ENCODE measurements at places on chromosomes 7 and 10.
A peak's percentile ranks its signal among the peaks of the same experiment; 100 is the strongest.

GRCh38 chr7:156600496-156600895, 40.1 kb upstream of the RNF32 start:
- no peak for DNase-seq

DNA sequence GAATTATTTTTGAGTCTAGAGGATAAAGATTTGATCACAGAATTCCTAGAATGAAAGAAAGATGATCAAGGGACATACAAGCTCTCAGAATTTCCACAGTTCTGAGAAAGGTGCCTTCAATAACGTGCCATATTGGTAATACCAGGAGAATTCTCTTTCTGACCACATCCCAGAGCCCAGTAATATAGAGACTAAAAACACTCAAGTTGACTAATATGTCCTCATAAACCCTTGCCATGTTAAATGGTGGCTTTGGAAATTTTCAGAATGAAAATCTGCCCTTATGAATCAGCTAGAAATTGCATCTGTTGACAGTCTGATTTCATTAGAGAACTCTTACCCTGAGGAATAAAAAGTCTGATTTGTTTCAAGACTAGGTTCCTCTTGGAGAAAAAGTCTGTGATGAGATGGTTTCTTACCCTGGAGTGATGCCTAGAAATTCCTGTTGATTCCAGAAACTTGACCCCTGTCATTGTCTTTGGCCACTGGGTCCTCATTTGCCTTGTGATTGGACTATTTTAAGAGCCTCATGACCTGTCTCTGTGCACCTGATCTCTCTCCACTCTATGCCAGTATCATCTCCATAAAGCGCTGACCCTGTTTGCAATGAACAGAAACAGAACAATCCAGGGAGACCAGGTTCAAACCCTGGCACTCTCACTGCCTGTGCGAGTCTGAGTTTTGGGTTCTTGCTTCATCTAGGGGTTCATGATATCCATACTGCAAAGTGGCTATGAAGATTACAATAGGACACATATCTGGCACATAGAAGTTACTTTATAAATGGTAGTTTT, 3.3 kb downstream of the IL2RA start:
- no peak for DNase-seq

DNA sequence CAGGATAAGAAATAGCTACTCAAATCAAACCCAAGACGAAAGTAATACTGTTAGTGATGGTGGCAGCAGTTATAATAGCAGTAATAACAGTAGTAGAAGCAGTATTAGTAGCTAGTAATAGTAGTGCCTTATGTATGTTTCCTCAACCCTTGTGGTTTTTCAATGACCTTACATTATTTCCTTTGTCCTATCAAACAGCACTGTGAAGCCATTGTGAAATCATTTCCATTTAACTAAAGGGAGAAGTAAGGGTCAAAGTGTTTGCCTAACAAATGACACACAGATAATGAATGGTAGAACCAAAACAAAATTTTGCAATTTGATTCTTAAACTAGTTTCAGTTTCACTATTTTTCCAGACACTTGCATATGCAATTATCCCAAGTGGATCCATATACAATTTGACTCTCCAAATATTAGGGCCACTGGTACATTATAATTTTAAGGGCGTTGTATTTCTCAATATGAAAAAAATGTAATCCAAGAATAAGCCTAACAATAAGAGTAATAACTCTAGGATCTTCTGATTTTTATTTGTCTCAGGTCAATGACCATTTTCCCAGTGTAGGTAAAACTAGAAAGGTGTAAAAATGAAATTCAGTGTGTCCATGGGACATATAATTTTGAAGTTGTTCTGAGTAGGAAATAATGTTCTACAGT, 33.7 kb upstream of the TMEM26 start:
- peak; percentile 38 for DNase-seq

GRCh38 chr7:69162931-69163670, 435.2 kb upstream of the AUTS2 start:
- DNase-seq = no peak

DNA sequence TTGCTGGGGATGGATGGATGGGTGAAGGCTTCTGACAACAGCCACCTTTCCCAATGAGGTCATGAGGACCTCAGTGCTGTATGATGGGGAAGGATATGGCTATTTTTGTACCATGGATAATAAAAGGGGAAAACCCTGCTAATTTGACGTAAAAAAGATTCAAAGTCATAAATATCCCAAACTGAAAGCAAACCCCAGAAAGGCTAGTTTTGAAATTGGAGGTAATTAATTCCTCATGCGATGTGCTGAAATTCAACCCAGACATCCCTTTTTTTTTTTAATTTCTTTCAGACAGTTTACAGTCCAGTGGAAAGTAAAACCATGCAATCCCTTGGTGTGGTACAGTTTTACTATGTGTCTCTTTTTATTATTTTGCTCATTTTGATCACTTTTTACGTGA, 254.5 kb upstream of the BMPER start:
- DNase-seq = no peak

GRCh38 chr10:124649214-124649613, 95.0 kb downstream of the FAM53B start:
- no peak for DNase-seq

GRCh38 chr10:120578134-120578533, 121.1 kb downstream of the PLPP4 start:
- no peak for DNase-seq

DNA sequence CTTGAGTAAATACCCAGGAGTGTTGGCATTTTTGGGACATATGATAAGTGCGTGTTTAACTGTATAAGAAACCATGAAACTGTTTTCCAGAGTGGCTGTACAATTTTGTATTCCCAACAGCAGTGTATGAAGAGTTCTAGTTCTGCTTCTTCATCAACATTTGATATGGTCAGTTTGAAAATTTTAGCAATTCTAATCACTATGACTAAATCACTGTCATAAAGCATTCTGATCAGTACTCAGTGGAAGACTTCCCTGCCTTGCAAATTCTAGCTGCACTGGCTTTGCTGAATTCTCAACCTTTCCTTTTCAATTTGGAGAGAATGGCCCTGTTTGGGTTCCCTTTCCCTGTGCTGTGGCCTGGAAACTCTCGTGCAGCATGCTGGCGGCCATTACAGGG, 18.6 kb upstream of the FAM221A start:
- no peak for DNase-seq

GRCh38 chr10:15433850-15434537, 62.9 kb upstream of the FAM171A1 start:
- DNase-seq = peak; percentile 54

GRCh38 chr7:149666360-149666945, 106.9 kb downstream of the ZNF467 start:
- no peak for DNase-seq

GRCh38 chr10:89879121-89879520, 177.7 kb downstream of the KIF20B start:
- no peak for DNase-seq

GRCh38 chr7:74233655-74234285, 20.4 kb downstream of the RFC2 start:
- peak; percentile 83 for DNase-seq

DNA sequence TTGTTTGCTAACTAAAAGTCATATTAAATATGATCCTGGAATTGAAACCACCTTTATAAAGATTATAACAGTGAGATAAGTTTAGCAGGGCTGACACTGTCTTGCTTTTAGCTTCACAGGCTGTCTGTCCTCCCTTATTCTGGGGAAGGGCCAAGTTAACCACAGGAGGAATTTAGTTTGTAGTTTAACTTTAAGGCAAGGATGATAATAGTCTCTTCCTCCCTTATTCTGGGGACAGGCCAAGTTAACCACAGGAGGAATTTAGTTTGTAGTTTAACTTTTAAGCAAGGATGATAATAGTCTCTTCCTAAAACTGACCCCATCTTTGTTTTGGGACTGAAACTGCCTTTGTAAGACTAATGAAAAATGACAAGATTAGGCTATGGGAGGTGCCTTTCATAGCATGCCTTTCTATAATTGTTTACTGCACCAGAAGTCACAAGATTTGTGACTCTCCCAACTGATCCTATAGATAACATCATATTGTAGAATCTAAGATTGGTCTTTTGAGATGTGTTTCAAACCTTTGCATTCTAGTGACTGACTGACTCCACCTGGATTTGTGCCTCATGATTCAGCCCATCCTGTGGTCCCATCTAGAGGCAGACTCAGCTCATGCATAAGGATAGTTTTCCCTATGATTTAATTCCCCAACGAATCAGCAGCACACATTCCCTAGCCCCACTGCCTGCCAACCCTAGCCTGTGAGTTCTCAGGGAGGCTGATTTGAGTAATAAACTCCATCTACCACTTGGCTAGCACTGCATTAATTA, 212.0 kb downstream of the MAGI2 start:
- no peak for DNase-seq

DNA sequence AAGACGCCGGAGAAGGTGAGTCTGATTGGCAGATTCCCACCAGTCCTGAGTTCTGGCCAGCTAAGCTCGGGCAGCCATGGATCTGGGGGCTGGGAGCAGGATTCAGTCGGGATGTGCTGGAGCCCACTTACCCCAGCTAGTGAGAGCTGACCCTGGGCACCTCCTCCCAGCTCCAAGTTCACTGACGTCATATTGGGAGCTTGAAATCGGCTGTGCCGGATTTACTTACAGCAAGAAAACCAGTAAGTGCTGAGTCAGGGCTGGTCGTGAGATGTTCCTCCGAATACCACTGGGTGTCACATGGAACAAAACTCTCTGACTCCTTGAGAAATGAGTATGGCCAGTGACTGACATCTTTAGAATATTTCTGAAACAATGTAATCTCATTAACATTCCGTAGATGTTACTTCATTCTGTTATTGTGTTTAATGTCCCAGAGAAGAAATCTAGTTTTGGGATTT, 621.2 kb downstream of the SDK1 start:
- peak; percentile 66 for DNase-seq

- DNase-seq = no peak
Observed at GRCh38 chr7:19958309-19958896, 185.0 kb upstream of the TMEM196 start.

DNA sequence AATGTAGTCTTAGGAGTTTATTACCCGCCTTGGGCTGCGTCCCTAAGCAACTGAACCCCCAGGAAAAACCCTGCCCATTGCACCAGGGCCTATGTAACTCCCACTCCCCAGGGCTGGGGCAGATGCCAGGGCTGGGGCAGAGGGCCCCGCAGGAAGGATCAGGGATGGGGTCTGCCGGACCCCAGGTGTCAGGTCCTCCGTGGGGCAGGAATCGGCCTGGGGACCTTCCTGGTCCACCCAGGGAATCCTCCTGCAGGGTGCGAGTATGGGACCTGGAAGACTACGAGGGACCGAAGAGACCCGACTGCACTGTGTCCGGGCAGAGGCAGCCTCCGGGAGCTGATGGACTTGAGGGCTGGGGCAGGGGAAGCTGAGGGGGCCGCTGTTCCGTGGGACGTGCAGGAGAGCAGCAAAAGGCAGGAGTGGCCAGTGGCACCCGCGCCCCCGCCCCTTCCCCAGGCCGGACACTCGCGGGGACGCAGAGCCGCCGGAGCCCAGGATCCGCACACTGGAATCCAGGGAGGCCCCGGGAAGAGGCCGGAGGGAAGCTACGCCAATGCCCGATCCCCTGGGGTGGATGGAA, 2.5 kb upstream of the ATP5MF start:
- DNase-seq = no peak

DNA sequence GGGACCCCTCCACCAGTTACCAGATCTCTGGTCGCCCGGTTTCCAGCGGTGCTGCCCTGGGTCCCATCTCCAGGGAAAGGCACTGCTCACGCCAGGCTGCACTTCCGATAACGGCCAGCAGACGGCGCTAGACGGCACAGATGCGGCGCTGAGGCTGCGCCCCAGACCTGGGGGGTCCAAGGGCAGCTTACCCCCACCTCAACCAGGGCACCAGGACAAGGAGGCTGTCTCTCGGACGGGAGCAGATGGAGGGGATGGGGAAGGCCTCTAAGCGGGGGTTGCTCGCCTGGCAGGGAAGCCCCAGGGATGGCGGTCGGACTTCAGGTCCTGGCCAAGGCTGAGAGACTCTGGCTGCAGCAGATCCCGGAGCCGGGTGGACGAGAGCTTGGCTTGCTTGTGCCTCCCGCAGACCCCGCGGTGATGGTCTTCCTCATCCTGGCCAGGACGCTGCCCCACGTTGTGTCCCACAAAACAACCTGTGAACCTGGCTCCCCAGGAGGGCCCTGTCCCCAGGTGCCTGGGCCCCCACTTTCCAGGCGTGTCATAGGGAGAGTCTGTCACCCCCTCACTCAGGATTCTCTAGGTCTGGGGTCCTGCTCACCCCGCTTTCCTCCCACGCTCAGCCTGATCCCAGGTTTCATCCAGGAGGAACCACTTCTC, 23.9 kb upstream of the ZNF716 start:
- DNase-seq = no peak

GRCh38 chr10:48714088-48714487, 29.4 kb downstream of the WDFY4 start:
- DNase-seq = no peak

- no peak for DNase-seq
Observed at GRCh38 chr10:133347710-133348517, 741 bp downstream of the PRAP1 start.

DNA sequence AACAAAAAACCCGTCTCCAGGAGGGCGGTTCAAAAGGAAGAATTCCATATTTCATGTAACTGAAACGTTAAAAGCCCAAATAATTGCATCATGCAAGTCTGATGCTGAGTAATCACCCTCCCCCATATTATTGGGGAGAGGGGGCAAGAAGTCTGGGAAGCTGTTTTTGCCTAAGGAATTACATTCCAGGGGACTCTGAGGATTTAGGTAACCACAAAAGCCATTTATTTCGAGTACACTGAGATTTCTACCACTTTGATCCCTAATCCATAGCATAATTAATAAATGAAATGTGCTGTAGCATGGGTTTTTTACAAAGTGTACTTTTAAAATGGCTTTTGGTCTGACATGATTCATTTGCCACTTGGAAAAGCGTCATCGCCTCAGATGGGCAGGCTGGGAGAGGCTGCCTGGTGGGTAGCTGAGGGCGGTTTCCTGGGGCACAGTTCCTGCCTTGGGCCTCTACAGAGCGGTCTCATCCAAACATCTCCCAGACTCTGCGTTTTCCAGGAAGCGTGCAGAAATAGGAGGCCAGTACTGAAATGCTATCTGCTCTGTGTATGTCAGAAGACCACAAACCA, 106.5 kb downstream of the TCF7L2 start:
- DNase-seq = no peak

GRCh38 chr7:23357190-23358093, 58.3 kb downstream of the MALSU1 start:
- DNase-seq = no peak

- peak; percentile 94 for DNase-seq
Observed at GRCh38 chr7:155412416-155413253, 45.3 kb upstream of the EN2 start.

DNA sequence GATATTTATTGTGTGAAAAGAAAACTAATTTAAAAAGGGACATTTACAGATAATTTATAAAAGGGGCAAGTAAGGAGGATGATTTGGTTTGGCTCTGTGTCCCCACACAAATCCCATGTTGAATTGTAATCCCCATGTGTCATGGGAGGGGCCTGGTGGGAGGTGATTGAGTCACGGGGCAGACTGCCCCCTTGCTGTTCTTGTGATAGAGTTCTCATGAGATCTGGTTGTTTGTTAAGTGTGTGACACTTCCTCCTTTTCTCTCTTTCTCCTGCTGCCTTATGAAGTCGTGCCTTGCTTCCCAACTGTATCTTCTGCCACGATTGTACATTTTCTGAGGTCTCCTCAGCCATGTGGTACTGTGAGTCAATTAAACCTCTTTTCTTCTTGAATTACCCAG, 171.0 kb upstream of the SEMA3E start:
- DNase-seq = no peak

All from NCI-H526 (cell line).